ENCODE measurements at places on chromosomes 16 and 17.

DNA sequence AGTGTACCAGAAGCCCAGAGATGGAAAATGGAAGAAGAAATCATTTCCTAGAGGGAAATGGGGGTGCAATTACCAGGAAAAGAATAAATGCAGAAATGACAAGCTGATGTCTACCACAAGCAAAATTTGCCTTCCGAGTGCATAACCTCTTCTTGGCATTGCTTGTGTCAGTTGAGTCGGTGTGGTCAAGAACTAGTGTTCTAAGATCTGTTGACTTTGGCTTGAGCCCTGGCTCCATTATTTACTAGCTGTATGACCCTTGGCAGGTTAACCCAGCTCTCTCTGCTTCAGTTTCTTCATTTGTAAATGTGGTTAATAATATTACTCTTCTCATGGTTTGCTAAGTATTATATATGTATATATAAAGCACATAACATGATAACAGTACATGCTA is 273.0 kb upstream of the IRX5 start:
- no peak for DNase-seq

DNA sequence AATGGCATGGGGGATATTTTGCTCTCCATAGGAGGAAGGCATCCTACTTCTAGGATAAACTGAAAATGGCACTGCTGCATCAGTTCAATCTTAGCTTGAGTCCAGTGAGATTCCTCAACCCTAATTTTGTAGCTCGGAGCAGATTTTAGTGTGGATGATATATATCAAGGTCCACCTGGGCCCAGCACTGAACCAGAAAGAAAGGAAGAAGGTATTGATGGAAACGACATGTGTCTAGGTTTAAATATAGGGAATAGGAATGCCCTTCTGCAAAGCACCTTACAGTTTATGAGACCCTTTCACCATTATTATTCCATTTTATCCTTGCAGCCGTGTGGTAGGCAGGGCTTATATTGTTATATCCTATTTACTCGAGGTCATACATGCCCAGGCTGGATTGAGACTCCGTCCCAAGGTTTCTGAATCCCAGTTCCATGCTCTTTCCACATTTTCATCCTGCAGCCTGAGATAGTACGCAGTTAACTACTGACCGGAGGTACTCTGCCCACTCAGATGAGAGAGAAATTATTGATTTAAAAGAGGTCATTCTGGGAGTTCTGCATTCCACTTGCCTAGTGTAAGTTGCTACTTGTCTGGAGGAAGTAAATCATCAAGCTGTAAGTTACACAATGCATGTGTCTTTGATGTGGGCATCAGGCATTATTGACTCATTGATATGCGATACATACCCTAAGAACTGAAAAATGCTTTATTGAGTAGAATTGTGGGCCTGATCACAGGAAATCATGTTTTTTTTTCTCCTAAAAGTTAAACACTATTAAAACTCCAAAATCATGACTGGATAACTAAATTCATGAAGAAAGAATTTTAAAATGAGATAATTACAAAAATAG is 10.1 kb downstream of the KRT39 start:
- DNase-seq = no peak

GRCh38 chr17:4316648-4317047 is 49.8 kb downstream of the UBE2G1 start:
- no peak for DNase-seq

- no peak for DNase-seq
Observed at GRCh38 chr17:31411707-31412285, 20.3 kb downstream of the RAB11FIP4 start.

DNA sequence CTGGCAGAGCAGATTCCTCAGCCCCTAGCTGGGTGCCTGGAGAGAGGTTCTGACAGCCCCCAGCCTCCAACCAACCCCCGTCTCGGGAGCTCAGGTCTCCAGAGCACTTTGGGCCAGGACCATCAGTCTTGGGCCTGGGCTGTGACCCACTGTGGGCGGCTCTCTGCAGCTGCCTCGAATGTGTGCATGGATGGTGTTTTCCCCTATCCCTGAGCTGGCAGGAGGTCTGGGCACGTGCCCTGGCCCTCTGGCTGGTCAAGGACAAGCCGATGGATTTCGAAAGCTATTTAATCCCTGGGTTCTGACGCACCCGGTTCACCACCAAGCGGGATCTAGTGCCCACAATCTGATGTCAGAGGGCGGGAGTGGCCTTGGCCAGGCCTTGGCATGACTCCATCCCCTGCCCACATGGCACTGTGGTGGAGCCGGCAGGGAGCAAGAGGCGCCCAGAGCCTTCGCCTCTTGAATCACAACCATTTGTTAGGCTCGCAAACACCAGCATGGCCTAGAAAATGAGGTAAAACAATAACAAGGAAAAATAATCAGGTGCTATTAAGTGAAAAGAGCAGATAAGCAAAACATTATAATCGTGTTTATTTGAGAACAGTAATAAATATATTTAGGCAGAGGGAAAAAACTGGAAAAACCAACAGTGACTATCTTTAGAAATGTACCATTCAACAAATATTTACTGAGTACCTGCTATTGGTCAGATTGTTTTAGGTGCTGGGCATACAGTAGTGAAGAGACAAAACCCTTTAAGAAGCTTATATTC is 69.3 kb upstream of the TOB1 start:
- no peak for DNase-seq

DNA sequence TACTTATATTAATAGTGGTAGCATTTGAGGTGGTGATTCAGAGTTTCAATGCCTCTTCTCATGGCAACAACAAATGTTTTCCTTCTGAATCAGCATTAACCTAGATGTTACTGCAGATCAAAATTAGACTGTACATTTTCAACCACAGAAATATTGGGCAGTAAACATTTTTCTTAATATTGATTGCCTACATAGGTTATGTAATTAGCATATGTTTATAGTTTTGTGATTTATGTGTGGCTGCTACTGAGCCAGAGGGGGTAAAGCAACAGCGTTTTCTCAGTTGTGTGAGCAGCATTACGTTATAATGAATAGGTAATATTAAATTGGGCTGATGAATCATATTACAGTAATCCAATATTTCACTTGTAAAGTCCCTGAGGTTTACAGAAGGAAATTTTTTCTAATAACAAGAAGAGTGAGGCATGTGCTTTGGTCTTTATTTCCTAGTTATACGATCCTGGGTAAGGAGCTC is 18.8 kb upstream of the BMERB1 start:
- no peak for DNase-seq

DNA sequence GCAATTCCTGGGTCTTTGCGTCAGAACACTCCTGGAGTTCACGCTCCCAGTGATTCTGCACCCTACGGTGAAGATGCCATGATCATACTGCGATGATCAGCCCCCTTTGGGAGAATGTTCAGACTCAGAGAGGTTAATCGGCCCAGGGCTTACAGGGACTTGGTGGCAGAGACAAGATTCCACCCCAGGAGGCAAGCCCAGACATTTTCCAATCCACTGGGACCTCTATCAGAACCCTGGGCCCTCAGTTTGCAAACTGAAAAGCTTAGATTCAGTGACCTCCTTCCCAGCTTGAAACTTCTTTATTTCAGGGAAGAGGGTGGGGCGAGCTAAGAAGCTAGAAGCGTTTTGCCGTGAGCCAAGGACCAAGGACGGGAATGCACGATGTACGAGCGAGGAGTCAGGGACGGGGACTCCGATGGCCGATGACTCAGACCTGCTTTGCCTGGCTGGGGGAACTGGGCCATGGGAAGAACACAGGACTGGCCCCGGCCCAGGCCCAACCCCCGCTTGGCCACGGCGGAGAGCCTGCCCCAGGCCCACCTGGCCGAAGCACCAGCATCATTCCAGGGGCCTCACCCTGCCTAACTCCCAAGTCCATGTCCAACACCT is 34.7 kb downstream of the SOCS3 start:
- DNase-seq = no peak

DNA sequence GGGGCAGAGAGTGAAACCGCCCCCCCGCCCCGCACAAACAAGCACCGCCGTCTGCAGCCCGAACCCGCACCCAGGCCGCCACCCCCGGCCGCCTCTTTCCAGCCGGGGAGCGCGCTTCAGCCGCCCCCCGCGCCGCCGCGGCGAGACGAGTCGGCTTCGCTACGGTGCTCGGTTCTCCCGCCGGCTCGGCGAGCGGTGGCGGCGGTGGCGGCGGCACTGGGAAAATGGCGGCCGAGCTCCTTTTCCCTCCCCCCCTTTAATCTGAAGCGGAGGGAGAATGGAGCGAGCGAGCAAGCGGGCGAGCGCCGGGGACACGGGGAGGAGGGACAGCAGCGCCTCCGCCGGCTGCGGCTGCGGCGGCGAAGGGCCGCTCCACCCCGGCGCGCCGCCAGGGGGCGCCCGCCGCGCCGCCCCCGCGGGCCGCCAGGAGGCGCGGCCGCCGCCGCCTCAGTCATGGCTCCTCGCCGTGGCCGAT is at the start of gene KANSL1:
Gene KANSL1, minus strand, starts transcription at position 279 of the 475 bp plus-strand sequence. CDS start 21,286 bp downstream, outside the sequence.
- peak; percentile 70 for DNase-seq

DNA sequence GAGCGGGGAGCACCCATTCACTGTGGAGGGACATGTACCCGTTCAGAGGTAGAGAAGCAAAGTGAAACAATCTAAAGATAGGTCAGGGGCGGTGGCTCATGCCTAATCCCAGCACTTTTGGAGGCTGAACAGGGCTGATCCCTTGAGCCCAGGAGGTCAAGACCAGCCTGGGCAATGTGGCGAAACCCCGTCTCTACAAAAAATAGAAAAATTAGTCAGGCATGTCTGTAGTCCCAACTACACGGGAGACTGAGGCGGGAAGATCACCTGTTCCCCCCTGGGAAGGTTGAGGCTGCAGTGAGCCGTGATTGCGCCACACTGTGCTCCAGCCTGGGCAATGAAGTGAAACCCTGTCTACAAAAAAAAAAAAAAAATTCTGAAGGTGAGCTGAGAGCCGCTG is 21.7 kb downstream of the MYL4 start:
- DNase-seq = no peak

GRCh38 chr17:20141198-20141972 is 132.2 kb downstream of the SPECC1 start:
- no peak for DNase-seq

DNA sequence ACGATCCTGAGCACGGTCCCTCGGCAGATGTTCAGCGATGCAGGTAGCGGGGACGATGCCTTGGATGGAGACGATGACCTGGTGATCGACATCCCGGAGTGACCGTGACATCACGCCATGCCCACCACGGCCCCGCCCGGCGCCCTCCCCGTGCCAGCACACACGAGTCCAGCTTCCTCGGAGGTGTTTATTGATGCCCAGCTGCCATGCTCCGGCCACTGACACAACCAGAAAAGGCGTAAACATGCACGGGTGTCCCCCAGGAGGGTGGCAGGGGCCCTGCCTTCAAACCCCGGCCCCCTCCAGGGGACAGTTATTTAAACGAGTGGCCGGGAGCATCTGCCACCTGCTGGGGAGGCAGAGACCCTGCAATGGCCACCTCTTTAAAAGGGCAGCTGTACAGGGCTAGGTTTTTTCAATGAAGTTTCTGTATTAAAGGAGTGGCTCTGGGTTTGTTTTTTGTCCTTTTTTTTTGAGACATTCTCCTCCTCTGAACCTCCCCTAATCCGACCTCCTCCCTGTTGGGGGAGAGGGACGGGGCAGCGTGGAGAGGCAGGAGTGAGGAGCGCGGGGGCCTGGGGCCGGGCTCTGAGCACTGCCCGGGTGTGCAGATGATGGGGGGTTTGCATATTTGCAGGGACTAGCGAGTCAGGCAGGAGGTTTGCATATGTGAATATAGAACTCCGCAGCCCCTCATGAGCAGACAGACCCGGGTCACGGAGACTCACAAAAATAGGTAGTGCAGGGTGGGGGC is 5.3 kb downstream of the DOC2A start:
- DNase-seq = no peak

GRCh38 chr17:62592341-62593099 is 35.0 kb upstream of the MRC2 start:
- DNase-seq = no peak

- DNase-seq = no peak
Observed at GRCh38 chr16:19765860-19766553, 47.9 kb downstream of the IQCK start.

GRCh38 chr16:84323606-84324005 is 28.9 kb downstream of the WFDC1 start:
- DNase-seq = no peak

- no peak for DNase-seq
Observed at GRCh38 chr17:66964930-66965800, 658 bp downstream of the CACNG4 start.

- DNase-seq = no peak
Observed at GRCh38 chr16:19680881-19681340, 37.1 kb downstream of the KNOP1 start.

DNA sequence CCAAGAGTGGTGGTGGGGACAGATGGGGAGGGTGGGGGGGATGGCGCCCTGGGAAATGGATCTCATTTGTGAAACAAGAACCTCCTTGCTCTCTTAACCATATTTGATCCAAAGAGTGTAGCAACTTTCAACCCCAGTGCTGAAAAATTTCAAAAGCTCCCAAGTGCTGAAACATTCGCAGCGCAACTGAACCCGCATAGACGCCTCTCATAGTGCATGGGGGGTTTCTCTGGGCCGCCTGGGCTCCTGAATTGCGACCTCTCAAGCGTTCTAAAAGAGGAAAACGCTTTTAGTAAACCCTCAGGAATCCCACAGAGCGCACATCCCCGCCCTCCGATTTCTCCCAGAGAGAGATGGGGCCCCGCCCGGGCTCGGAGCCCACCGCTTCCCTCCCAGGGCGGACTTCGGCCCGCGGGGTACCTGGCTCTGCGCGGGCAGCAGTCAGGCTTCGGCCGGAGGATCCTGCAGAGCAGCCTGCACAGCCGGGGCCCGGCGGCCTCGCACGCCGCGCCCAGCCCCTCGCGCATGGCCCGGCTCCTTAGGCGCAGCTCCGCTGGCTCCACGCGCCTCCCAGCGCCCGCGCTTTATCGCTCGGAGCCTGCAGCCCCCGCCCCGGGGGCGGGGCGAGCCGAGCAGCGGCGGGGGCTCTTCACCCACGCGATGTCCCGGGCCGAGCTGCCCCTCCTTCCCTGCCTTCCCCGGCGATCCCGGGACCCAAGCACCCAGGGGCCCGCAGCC is 7.0 kb downstream of the NOS2 start:
- DNase-seq = no peak

GRCh38 chr17:27919079-27919478 is 25.9 kb upstream of the LYRM9 start:
- DNase-seq = no peak

DNA sequence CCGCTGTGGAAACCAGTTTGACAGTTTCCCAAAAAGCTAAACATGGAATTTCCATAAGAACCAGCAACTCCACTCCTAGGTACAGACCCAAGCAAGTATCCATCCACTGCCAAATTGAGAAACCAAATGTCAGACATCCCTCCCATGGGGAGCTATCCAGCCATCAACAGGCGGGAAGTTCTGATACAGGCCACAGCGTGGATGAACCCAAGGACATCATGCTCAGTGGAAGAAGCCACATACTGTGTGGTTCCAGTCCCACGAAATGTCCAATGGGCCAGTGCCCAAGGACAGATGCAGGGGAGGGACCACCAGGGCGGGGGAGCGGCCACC is 12.6 kb upstream of the BAIAP2 start:
- no peak for DNase-seq

DNA sequence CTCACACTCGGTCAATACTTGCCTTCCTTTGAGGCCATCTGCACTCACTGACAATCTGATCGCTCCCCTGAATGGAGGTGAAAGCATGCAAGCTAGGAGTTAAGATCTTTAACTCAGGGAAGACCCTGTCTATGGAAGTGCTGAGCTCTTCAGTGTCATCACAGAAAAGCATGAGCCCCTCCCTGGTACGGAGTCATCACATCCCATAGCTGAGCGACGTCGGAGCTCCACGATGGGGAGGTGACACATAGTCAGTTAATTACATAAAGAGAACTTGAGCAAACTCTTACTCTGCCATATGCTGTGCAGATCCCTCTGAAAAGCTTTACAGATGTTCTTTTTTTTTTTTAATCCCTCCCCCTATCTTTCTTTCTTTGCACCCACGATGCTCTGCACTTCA is 463.2 kb downstream of the WWOX start:
- DNase-seq = no peak

GRCh38 chr16:80231888-80232287 is 308.9 kb upstream of the DYNLRB2 start:
- no peak for DNase-seq

Data from activated naive CD8-positive, alpha-beta T cell treated with anti-CD3 and anti-CD28 coated beads, Interleukin-2, amount 50 U/mL, for 16 hours (primary cell).